ENCODE measurements at places on chromosomes 6 and 20. TPM values are rescaled to one million over a fixed set of nuclear protein-coding genes. Genes with fewer than 3 reads are reported as not detected.

CCND3 gene
- 26.6 TPM for polyA plus RNA-seq

CTAGE9 gene
- not detected for polyA plus RNA-seq

PTCRA gene
- polyA plus RNA-seq = not detected

LY6G5B gene
- 12.7 TPM for polyA plus RNA-seq

RNF182 gene
- polyA plus RNA-seq = 8.0 TPM

XKR7 gene
- 0.02 TPM for polyA plus RNA-seq

ASIP gene
- 0.15 TPM for polyA plus RNA-seq

- H3K27ac ChIP-seq = no peak overlapping the region
- H3K36me3 ChIP-seq = no peaks in the 10 kb centered on the region
- H3K4me3 ChIP-seq = no peak overlapping the region
- H3K27me3 ChIP-seq = no peaks in the 10 kb centered on the region
Observed at GRCh38 chr6:143262859-143263258, 187.6 kb downstream of the ADAT2 start.

- no peaks in the 10 kb centered on the region for H3K27me3 ChIP-seq
- no peaks in the 10 kb centered on the region for H3K4me1 ChIP-seq
- no peak overlapping the region for H3K4me3 ChIP-seq
- H3K36me3 ChIP-seq = no peaks in the 10 kb centered on the region
Observed at GRCh38 chr6:71229477-71229876, 59.1 kb upstream of the OGFRL1 start.

DNA sequence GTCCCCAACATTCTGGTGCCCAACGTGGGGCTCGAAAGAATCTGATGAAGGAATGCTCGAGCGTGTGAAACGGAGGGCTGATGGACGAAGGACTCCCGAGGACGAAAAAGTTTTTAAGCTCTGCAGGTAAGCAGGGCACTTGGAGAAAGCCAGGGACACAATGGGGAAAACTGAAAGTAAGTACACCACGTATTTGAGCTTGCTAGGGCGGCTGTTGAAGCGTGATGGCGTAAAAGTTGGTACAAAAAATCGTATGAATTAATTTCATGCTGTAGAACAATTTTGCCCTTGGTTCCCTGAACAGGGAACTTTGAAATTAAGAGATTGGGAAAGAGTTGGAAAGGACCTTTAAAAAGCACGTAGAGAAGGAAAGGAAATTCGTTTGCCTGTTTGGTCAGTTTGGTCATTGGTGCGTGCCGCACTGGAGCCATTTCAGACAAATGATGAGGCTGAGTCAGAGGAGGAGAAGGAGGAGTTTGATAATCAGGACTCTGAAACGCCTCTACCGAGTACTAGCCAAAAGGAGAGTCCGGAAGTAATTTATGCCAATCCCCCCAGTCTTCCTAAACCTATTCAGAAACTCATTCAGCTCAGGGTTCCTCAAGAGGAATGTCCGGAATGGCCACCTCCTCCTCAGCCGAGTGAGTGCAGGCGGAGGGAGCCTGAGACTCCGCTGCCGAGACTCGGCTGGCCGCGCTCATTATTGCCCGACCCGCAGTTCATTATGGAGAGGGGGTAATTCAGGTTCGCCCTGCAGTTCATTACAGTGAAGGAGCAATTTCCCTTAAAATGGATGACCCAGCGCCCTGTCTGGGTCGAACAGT, 59.2 kb upstream of the PRSS16 start:
- H3K27me3 ChIP-seq = no peaks in the 10 kb centered on the region
- no peaks in the 10 kb centered on the region for H3K36me3 ChIP-seq
- peak overlapping the region; percentile 76 for H3K27ac ChIP-seq
- H3K4me1 ChIP-seq = peaks cover 6% of the 10 kb centered on the region
- DNase-seq = peak; percentile 60

- no peak overlapping the region for H3K4me3 ChIP-seq
- H3K4me1 ChIP-seq = no peaks in the 10 kb centered on the region
- DNase-seq = no peak
- no peaks in the 10 kb centered on the region for H3K36me3 ChIP-seq
- no peaks in the 10 kb centered on the region for H3K27me3 ChIP-seq
- H3K27ac ChIP-seq = no peak overlapping the region
Observed at GRCh38 chr20:10940941-10941340, 267.1 kb upstream of the JAG1 start.

DNA sequence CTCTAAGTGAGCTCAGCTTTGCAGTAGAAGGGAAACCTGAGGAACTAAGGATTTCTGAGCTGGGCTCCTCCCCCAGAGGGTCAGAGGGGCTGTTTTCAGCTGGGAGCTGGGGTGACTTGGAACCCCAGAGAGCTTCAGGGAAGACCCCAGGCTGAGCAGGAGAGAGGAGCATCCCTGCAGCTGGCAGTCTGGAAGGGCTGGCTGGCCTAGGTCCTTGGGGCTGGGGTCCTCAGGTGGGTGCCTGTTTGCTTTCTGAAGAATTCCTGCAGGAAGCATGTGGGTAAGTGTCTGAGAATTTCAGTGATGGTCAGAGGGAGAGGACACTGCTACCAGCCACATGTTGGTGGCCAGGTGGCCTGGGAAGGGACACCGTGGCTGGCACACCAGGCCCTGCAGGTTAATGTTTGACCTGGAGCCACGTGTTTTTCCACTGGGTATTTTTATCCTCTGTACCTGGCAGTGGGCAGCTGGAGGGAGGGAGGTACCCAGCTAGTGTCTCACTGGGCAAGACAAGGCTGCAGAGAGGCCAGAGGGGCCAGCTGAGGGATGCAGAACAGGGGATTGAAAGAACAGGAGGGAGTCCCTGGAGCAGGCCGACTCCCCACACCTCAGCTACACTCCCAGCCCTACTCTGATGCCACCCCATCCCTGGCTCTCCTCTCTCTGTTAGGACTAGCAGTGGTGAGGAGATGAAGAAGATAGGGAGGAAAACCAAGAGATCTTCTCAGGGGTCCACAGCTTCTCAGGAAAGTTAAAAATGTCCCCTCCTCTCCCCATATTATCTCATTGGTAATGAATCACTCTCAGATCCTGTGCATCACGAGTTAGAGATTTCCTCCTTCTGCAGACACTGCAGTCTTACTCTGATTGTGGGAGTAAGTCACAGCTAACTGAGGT, 143.6 kb downstream of the VEGFA start:
- no peaks in the 10 kb centered on the region for H3K36me3 ChIP-seq
- no peaks in the 10 kb centered on the region for H3K27me3 ChIP-seq
- 0 out of 2 replicates have a peak overlapping the region, but pooled peaks have one; percentile 10 for H3K27ac ChIP-seq
- H3K4me1 ChIP-seq = peaks cover 29% of the 10 kb centered on the region
- DNase-seq = no peak
- no peak overlapping the region for H3K4me3 ChIP-seq

GRCh38 chr6:168372889-168373288, 53.3 kb upstream of the DACT2 start:
- DNase-seq = no peak
- H3K4me3 ChIP-seq = no peak overlapping the region
- H3K36me3 ChIP-seq = no peaks in the 10 kb centered on the region
- H3K27ac ChIP-seq = no peak overlapping the region
- H3K27me3 ChIP-seq = no peaks in the 10 kb centered on the region

GRCh38 chr6:7156643-7157278, 49.0 kb downstream of the RREB1 start:
- no peak overlapping the region for H3K4me3 ChIP-seq
- no peaks in the 10 kb centered on the region for H3K27me3 ChIP-seq
- H3K27ac ChIP-seq = peak overlapping the region; percentile 65
- H3K36me3 ChIP-seq = peaks cover 6% of the 10 kb centered on the region
- no peaks in the 10 kb centered on the region for H3K4me1 ChIP-seq

GRCh38 chr6:2651536-2651935, 99.2 kb downstream of the MYLK4 start:
- H3K4me3 ChIP-seq = no peak overlapping the region
- no peak for DNase-seq
- no peaks in the 10 kb centered on the region for H3K36me3 ChIP-seq
- H3K27me3 ChIP-seq = no peaks in the 10 kb centered on the region

DNA sequence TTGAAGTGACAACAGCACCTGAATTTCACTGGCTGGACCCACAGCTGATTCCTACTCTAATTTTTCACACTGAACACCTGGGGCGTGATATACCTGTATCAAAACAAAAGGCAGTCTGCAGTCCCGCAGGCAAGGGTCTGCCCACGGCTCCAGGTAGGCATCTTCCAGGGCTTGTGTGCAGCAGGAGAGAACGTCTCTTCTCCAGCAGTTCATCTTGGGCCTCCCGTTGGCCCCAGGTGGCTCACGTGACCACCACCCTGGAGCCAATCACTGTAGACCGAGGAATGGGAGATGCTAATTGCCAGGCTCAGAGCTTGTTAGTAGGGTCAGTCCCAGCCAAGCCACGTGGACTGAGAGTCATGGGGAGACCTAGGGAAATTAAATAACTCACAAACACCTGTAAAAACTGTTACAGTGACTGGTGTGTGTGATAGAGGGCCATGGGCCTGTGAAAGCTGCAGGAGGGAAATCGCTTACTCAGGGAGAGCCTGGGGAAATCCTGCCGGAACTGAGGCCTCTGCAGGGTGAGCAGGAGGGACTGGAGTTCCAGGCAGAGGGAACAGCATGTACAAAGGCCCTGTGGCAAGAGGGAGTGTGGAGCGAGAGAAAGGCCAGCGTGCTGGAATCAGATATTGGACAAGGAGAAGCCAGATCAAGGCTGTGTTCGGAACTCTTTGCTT, 83.4 kb downstream of the EYA2 start:
- no peaks in the 10 kb centered on the region for H3K4me1 ChIP-seq
- DNase-seq = no peak
- H3K27ac ChIP-seq = no peak overlapping the region
- no peaks in the 10 kb centered on the region for H3K36me3 ChIP-seq
- no peak overlapping the region for H3K4me3 ChIP-seq

DNA sequence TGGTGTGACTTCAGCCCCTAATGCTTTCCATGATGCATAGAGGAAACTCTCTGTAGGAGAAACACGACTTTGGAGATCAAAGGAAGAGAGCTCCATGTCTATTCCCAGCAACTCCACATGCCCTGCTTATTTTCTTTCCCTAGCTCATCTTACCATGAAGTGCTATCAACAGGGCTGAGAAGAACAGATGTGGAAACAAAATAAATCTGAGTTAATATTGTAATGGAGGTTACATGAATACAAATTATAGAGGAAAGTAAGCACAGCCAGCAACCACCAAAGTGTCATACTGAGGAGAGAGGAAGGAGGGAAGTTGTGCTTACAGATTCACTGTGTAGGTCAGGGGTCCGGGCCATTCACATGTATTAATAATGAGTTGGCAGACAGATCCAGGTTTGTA, 157.5 kb downstream of the RFPL4B start:
- peaks cover 7% of the 10 kb centered on the region for H3K4me1 ChIP-seq
- no peak overlapping the region for H3K4me3 ChIP-seq
- DNase-seq = no peak
- H3K27me3 ChIP-seq = no peaks in the 10 kb centered on the region
- H3K27ac ChIP-seq = no peak overlapping the region
- H3K36me3 ChIP-seq = no peaks in the 10 kb centered on the region

DNA sequence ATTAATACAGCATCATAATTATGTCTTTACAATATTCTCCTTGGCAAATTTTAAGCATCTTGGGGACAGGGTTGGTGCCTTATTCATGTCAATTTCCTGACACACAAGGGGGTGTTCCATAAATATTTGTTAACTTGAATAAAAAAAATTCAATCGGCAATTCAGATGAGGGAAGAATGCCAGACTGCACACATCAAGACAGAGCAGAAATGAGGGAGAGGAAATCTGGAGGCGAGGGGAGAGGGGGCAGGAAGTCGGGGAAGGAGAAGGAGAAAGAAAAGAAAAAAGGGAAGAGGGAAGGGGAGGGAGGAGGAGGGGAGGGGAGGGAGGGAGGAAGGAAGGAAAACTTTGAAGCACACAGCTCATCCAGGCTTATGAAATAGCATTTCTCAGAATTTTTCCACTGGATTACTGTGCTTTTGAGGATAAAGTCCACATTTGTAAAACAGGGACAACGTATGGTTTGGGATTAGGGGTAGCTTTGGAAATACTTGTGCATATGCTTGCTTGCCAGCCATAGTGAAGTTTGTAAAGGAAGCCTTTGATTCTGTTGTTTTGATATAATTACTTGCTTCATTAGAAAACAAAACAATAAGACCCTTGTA, 362.1 kb downstream of the SAMD5 start:
- no peak overlapping the region for H3K4me3 ChIP-seq
- no peaks in the 10 kb centered on the region for H3K36me3 ChIP-seq
- H3K27ac ChIP-seq = no peak overlapping the region
- no peaks in the 10 kb centered on the region for H3K27me3 ChIP-seq
- H3K4me1 ChIP-seq = peaks cover 13% of the 10 kb centered on the region
- no peak for DNase-seq

- H3K36me3 ChIP-seq = no peaks in the 10 kb centered on the region
- no peaks in the 10 kb centered on the region for H3K4me1 ChIP-seq
- no peaks in the 10 kb centered on the region for H3K27me3 ChIP-seq
Observed at GRCh38 chr6:109331081-109331480, 51.2 kb downstream of the CD164 start.

DNA sequence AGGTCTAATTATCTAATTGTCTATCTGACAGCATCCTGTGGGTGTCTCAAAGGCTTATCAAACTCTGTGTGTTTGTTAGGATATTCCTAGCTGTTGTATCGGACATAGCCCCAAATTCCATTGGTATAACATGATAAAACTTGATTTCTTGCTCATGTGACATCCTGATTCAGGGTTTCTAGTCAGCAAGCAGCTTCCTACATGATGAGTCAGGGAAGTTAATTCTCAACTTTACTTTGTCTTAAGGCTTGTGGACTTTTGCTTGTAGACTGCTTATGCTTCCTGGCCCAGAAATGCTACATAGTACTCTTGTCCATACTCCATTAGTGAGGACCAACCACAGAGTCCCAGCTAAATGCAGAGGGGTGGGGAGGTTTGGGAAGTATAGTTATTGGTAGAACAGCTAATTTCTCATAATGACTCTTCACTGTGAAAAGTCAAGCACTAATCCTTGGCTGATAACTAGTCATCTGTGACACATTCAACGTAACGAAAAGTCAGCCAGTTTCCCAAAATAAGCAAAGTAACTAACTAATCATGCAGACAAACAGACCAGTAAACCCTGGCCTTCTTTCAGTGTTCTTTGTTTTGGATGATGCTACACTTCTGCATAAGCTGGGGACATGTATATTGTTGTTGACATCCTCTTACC, 25.8 kb downstream of the NKAIN2 start:
- H3K4me3 ChIP-seq = no peak overlapping the region
- no peaks in the 10 kb centered on the region for H3K4me1 ChIP-seq
- H3K27me3 ChIP-seq = no peaks in the 10 kb centered on the region
- H3K36me3 ChIP-seq = no peaks in the 10 kb centered on the region

DNA sequence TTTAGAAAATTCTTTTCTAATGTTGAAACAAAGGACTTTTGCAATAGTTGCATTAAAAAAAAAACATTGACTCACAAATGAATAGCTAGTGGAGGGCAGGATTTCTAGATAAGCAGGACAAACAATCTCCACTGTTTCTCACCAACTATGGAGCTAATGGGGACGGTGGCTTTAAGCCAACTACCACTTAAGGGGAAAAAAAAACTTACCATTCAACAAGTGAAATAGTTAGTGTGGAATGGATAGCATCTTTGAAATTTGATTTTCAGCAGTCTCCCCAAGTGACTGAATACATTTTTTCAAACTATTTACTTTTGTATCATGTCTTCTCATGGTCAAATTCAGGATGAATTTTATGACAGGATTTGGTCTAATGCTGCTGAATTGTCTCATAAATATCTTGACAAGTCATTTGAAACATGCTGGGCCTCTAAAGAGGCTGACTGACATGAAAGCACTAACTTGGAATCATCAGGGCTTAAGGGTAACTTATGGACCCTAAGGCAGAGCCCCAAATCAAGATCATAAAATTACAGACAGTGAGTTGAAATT, 100.5 kb downstream of the EYA4 start:
- peak; percentile 55 for DNase-seq
- H3K27ac ChIP-seq = no peak overlapping the region
- H3K4me1 ChIP-seq = peaks cover 8% of the 10 kb centered on the region
- no peaks in the 10 kb centered on the region for H3K36me3 ChIP-seq
- no peaks in the 10 kb centered on the region for H3K27me3 ChIP-seq

All from SK-N-SH (cell line).